NAMALWA (cell line): ENCODE measurements at places on chromosomes 4 and X.

DNA sequence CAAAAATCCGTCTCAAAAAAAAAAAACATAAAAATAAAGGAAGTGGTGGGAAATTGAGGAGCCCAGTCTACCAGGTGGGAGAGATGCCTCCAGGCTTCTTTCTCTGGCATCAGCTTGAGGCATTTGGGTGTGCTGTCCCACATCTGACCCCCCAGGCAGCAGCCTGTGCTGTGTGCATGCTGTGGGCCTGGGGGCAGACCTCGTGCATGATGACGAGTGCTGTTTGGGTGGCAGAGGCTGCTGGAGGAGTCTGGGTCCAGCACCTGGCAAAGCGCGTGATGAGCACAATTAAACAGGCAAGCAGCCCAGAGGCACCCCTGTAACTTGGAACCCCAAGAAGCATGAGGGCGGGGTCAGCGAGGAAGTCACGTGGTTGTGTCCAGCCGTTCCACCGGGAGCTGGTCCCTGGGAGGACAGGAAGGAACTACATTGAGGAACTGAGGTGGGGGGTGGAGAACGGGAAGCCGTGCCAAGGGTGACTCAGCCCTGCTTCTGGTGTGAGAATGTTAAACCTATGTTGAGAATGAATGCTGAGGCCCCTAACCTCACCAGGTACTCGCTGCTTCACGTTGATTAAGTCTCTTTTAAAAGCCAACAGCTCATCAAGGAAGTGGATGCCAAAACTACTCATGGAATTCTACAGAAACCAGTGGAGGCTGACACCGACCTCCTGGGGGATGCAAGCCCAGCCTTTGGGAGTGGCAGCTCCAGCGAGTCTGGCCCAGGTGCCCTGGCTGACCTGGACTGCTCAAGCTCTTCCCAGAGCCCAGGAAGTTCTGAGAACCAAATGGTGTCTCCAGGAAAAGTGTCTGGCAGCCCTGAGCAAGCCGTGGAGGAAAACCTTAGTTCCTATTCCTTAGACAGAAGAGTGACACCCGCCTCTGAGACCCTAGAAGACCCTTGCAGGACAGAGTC lies 6.1 kb downstream of the TACC3 start:
- DNase-seq = no peak

DNA sequence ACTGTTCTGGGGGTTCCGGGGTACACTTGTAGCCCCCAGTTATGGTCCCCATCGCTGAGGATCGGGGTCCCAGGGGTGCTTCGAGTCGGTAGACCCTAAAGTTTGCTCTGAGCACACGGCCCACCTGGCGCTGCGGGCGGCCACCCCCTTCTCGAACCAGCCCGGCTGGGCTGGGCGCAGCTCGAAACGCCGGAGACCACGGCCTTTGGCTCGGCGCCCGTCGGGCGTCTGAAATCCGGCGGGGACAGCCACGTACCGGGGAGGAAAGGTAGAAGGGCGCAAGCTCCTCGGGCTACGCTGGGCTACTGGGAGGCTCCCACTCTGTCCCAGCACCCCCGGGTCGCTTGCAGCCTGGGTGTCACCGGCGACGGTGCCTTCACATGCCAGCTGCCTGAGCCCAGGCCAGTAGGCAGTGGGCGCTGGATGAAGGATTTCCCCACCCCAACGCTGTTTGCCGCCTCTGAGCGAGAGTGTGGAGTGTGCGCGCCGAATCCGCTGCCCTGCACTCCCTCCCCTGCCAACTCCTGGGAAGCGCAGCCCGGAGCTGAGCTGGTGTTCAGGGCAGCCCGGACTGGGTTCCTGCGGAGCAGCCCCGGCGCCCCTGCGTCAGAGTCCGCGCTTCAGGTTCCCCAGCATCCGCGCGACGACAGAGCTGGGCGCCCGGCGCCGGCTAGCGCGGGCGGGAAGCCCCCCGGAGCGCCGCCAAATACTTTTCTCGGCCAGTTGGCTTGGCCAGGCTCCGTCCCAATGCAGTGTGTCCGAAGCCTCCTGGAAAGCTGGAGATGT lies 637 bp downstream of the MAMLD1 start:
- DNase-seq = no peak

DNA sequence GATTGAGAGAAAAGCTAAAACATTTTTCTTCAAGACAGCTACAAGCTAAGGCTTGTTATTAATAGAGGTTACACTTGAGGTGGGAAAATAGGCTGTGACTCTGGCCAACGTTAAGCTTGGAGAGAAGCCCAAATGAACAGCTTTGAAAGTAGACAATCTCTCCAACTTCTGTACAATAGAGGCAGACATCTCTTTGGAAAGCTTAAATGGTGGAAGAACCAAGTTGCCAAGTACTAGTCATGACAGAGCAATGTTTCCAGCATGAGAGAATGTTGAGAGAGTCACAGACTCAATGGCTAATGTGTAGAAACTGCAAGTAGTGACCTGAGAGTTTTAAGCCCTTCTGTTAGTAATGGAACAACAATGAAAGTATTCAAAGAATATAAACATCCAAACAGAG lies 298.1 kb downstream of the INPP4B start:
- DNase-seq = no peak

DNA sequence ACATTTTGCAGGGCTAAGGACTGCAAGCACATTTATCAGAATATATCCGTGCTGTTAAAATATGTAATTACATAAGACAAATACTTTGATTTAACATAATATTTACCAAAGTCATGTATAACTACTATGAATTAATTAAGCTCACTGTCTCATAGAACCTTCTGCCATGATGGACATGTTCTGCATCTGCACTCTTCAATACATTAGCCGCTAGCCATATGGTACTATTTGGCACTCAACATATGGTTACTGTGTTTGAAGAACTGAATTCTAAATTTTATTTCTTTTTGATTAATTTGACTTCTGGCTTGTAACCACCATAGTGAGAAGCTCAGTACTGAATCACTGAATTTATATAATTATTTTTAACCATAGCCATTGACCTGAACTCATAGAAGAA lies 427.0 kb upstream of the TRAM1L1 start:
- no peak for DNase-seq

GRCh38 chr4:177419434-177419833 lies 22.8 kb downstream of the AGA start:
- no peak for DNase-seq

DNA sequence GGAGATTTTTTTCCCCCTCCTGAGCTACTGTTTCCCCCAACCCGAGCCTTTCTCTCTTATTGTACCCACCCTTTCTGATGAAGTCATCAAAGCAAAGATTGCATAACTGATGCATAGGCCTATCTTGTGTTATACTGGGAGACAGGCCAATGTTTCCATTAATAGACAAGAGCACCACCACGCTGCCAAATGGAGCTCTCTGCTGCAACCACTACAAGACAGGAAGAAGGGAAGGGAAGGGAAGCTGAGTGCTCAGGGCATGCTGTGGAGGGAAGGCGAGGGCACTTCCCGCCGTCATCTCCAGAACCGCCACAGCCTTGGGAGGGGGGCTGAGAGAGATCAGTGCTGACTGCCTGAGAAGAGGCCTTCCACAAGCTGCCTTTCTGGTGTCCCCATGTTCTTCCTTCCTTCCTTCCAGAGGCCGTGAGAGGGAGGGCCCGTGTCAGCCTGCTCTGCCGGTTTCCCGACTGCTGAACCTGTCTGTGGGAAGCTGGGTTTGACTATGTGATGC lies 75.0 kb downstream of the MGST2 start:
- DNase-seq = no peak

GRCh38 chrX:53817548-53817947 lies 131.0 kb upstream of the HUWE1 start:
- no peak for DNase-seq

DNA sequence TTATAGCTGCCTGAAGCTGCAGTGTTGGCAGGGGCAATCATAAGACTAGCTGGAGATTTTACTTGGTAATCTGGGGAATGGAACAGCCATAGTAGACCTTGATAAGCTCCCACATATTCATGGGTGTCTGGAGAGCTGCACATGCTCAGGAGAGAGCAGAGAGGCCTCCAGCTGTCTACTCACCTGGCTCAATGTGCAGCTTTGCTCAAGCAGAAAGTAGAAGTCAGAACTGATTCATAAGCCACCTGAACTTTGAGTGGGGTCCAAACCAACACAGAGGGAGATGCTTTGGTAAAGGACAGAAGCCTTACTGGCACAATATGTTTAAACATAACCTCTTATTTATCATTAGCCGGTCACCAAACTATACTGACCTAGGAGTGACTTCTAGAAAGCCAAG lies 54.4 kb downstream of the KDM6A start:
- no peak for DNase-seq

- no peak for DNase-seq
These were observed 18.6 kb downstream of the TRIM2 start for GRCh38 chr4:153222707-153223426.

GRCh38 chr4:17494258-17495190 lies 17.4 kb downstream of the QDPR start:
- no peak for DNase-seq

- peak; percentile 80 for DNase-seq
These were observed 7.5 kb downstream of the SEPTIN6 start for GRCh38 chrX:119685225-119686066.

DNA sequence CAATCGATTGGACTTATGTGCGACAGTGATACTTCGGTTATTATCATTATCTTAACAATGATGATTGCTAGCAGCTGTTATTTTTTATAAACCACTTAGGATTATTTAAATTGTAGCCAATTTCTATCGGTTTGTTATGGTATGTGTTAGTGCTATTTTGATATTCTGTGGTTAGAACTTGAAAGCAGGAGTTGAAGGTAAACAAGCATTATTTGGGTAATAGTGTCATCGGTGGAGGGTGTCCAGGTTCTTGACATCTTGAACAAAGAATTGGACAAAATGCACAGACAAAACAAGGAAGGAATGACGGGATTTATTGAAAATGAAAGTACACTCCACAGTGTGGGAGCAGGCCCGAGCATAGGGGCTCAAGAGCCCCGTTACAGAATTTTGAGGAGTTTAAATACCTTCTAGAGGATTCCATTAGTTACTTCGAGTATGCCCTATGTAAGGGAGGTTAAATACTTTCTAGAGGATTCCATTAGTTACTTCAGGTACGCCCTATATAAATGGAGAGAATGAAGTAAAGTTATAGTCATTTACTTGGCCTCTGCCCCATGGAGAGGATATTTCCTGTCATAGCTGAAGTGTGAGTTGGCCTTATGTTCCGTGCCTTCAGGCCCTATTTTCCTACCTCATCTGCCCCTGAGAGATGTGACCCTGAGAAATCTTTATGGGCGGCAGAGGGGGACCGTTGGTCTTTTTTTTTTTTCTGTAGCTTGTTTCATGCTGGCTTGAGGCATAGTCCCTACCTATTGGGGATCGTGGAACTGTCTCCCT lies 13.1 kb downstream of the MOB1B start:
- no peak for DNase-seq

DNA sequence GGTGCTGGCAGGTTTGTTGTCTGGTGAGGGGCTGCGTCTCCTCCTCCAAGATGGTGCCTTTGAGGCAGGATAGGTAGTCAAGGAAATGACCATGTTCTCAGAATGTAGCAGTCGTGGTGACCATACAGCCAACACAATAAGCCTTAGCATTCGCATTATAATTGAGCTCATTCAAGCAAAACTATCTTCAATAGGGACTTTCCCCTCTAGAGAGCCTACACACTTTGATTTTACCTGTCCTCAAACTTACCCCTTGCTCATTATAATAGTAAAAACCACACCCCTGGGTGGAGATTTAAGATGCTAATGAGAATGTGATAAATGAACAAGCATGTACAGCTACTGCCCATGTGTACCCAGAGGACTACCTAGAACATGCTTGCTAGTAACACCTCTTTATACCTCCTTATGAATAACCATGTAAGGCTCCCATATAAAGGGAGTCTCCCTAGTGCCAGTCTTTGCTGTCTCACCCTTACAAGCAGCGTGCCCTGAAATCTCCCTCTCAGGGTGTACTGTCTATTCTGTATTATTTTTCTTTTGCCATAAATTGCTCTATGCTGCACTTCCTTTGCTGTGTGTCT lies 48.2 kb downstream of the FGFBP1 start:
- no peak for DNase-seq

GRCh38 chrX:121050781-121051180 lies 3.4 kb downstream of the GLUD2 start:
- DNase-seq = no peak

- DNase-seq = no peak
These were observed 660.5 kb upstream of the SPANXN1 start for GRCh38 chrX:144586756-144587155.

GRCh38 chr4:120922381-120923206 lies at the start of gene PRDM5:
TSS of gene PRDM5 (minus strand) at chr4:120922726. CDS start at chr4:120922608, 118 bp downstream.
- DNase-seq = no peak

DNA sequence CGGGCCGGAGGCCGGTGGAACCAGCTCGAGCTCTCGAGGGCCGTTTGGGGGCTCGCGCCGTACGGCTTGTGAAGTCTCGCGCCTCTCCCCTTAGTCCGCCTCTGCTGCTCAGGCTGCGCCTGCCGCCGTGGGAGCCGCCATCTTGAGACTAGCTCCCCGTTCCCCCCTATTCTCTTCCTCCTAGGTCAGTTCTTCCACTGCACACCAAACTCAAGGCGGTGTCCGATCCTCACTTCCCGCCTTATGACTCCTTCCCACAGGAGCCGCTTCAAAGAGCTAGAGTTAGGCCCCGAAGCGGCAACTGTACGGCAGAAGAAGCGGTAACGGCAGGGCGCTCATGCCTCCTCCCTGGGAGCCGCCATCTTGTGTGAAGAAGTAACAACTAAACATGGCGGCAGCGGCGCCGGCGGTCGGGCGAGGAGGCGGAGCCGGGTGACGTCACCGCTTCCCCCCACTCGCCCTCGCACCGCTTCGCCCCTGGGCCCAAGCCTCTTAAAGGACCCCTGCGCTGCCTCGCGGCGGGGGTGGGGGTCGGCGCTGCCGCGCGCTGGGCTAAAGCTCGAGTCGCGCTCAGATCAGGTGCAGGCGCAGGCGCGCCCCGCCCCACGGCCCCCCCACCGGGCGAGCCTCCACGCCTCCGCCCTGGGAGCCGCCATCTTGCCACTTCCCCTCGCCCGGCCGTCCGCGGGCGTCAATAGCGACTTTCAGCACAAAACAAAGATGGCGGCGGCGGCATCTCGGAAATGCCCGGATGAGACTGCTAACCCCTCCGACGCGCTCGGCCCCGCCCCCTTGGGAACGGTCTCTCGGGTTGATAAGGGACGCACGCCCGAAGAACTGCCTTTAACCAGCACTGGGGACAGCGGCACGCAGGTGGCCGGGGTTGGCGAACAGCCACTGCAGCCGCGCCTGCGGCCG lies at the start of gene HCFC1:
HCFC1 (minus strand) TSS at position 369 of the 918 bp plus-strand sequence. CDS start 978 bp downstream, outside the sequence.
- peak; percentile 88 for DNase-seq

DNA sequence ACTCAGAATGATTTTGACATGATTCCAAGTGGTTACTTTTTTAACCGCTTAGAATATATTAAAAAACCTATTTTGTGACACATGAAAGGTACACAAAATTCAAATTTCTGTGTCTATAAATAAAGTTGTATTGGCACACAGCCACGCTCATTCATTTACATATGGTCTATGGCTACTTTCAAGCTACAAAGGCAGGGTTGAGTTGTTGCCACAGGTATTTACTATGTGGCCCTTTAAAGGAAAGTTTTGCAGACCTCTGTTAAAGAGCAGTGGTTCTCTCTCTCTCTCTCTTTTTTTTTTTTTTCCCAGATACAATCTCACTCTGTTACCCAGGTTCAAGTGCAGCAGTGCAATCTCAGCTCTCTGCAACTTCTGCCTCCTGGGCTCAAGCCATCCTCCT lies 23.0 kb downstream of the GPM6B start:
- no peak for DNase-seq
